Left cardiac atrium (tissue), 4 donors: ENCODE measurements at places on chromosomes 11 and 22.

GRCh38 chr11:118001494-118001971 lies 15.3 kb downstream of the IL10RA start:
- DNase-seq: no peak

DNA sequence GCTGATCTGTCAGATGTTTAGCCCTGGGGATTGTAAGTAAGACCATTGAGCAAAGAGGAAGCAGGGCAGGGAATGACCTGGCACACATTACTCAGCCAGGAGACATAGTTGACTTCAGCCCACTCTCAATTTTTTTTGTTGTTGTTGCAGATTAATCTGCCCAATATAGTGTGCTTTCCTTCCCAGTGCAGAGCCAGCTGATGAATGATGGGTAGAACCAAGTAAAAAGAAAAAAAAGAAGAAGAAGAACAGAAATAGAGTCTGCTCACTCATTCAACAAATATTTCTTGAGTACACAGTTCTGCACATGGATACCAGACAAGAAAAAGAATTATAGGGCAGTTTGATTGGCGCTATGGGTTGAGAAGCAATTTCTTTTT lies 292.7 kb downstream of the ETS1 start:
- no peak for DNase-seq

DNA sequence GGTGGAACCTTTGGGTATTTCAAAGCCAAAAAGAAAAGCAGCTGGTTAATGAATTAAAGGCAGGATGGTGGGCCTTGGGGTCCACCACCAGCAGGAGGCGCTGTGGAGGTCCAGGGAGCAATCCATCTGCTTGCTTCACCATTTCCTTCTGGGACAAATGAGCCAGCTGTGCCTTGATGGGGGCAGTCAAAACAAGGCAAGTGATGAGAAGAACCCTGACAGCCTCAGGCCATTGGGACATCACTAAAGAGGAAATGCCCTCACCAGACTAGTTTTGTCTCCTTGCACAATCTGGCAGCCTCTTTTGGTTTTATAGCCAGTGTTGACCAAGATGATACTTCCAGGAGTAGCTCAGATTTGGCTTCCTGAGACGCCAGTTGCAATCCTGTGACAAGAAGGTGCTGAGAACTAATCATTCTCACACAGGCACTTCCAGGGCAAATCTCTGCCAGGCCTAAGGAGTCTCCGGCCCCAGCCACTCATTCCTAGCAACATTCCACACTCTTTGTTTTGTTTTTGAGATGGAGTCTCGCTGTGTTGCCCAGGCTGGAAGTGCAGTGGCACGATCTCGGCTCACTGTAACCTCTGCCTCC lies 38.2 kb upstream of the WEE1 start:
- DNase-seq: peak; percentile 86

DNA sequence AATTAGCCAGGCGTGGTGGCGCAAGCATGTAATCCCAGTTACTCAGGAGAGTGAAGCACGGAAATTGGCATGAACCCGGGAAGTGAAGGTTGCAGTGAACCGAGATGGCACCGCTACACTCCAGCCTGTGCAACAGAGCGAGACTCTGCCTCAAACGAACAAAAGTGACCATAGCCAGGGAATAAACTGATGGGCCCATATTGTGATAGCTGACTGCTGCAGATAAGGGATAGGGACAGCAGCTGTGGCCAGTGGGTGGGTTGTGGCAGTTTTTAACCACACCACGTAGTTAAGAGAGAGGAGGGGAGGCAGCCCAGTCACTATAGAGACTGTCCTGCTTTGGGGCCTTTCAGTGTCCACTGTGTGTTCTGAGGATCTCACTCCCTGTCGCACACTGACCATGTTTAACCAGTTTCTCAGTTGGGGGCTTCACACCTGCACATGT lies 58.9 kb downstream of the PISD start:
- DNase-seq: no peak

GRCh38 chr11:96869207-96869606 lies 479.4 kb downstream of the JRKL start:
- DNase-seq: no peak

GRCh38 chr11:32658639-32659406 lies 75.2 kb downstream of the EIF3M start:
- no peak for DNase-seq

DNA sequence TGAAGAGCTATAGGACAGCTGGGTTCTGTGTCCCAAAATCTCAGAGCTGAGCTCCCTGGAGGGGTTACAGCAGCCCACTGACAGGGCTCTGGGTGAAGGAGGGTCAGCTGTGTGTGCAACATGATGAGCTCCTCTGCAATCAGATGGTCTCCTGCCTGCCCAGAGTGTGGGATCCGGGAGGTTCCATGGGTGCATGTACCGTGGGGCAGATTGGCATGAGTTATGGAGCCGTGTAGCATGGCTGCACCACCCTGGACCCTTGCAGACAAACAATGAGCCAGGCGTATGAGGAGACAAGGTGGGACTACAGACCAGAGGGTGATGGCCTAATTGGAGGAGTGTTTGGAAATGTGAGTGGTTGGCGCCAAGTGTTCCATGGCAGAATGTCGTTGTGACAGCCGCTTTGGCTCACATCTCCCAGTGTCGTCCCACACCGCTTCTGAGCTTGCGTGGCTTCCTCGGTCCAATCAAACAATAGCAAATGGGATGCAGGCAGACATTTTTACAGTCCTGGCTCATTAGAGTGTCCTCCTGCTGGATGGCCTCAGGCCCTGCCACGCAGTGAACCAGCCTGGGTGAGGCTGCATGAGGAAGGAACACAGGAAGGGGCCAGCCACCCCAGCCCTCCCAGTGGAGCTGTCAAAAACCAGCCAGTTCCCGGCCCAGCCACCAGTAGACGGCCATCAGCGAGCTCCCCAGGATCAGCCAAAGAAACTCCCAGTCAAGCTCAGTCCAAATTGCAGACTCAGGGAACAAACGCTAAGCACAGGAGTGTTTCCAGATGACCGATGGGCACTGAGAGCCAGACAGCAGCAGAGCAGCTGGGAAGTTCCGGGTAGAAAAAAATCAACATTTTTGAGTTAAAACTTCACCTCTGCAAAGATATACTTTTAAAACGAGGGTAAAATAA lies 1066.9 kb downstream of the BRD1 start:
- DNase-seq: no peak

- DNase-seq: no peak
These were observed 113.8 kb downstream of the CADM1 start for GRCh38 chr11:115390441-115390840.

GRCh38 chr11:28699701-28700100 lies 591.5 kb downstream of the METTL15 start:
- no peak for DNase-seq

DNA sequence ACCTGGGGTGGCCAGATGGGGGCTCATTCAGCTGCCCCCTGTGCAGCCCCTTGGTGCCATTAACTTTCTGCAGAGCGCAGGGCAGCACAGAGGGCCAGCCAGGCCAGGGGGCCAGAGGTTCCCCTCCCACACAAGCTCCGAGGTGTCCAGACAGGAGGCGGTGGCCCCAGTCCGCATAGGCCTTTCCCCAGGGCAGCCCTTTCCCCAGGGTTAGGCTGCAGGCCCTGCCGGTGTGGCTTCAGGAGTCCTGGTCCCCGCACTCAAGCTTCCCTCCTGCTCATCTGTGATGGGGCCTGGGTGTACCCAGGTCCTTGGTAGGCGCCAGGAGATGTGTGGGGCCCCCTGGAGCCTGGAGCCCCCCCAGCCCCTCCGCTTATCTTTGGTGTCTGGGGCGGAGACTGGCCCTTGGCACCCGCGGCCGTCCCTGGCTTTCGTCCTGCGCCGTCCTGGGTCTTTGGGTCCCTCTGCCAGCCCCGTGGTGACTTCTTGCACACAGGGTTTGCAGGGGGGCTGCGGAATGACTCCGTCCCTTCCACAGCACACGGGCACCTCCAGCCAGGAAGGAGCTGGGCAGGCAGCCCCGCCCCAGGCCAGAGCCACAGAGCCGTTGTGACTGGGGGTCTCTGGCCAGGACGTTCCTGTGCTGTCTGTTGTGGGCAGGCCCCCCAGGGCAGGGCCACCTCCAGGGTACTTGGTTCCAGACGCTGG lies 8.9 kb downstream of the BRSK2 start:
- peak; percentile 10 for DNase-seq

DNA sequence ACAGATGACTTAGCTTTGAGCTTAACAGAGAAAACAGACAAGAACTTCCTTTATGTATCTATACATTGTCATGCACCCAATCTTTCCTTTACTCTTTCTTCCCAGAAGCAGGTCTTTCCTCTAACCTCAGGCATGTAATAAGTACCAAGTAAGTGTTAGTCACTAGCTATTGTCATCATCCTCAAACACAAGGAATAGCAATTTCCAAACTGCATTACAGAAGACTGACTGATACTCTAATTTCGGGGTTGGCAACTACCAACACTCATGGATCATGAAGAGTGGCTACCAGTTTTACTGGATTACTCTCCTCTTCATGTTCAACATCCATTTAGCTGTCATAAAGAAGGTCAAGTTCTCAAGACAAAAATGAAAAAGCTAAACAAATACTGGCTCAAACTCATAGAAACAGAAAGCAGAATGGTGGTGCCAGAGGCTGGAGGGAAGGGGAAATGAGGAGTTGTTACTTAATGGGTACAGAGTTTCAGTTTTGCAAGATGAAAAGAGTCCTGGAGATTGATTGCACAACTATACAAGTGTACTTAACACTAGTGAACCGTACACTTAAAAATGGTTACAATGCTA lies 111.6 kb downstream of the SIK3 start:
- DNase-seq: no peak

DNA sequence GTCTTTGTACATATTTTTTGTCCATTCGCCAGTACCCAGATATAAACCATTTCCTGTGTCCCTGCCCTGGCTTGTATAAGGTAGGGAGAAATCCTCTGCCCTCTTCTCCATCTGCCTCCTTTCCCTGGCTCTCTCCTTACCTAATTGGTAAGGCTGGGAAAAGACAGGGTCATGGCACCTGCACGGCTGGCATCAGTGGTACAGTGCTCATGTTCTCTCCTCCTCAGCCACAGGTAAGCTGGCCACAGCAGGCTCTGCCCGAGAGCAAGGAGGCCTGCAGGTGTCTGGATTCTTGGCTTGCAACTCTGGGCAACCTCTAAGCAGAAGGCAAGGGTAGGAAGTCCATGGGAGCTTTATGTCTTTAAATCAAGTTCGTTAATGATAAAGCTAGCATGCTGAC lies 419.9 kb downstream of the BUD13 start:
- DNase-seq: no peak

- no peak for DNase-seq
These were observed 55.5 kb downstream of the FAM83F start for GRCh38 chr22:40050258-40050657.

DNA sequence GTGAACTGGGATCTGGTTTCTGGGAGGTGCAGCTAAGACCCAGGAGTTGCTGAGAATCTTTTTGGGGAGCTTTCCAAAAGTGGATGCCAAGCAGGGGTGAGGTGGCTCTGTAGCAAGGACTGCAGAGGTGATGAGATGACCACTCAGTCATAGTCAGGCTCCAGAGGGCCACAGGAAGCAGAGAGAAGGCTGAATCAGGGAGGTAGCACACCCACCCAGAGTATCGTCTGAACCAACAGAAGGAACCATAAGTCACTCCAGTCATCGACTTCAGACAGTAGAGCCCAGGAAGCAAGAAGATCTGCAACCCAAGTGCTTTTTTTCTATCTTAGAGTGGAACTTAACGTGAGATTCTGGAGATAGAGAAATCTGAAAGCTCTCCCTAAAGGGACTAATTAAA lies 335.7 kb upstream of the MPPED2 start:
- no peak for DNase-seq

DNA sequence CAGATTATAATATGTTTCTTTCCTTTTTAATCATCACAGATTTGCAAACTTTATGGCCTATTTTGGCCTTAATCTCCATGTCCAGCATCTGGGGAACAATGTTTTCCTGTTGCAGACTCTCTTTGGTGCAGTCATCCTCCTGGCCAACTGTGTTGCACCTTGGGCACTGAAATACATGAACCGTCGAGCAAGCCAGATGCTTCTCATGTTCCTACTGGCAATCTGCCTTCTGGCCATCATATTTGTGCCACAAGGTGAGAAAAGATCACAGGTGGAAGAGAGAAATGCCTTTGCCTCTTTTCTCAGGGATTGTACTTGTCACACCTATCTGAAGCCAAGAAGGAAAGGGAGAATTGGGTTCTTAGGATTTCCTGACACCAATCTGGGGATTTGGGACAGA lies 36.9 kb downstream of the SLC22A9 start:
- DNase-seq: no peak

- DNase-seq: no peak
These were observed 83.5 kb upstream of the FAT3 start for GRCh38 chr11:92141159-92141558.

DNA sequence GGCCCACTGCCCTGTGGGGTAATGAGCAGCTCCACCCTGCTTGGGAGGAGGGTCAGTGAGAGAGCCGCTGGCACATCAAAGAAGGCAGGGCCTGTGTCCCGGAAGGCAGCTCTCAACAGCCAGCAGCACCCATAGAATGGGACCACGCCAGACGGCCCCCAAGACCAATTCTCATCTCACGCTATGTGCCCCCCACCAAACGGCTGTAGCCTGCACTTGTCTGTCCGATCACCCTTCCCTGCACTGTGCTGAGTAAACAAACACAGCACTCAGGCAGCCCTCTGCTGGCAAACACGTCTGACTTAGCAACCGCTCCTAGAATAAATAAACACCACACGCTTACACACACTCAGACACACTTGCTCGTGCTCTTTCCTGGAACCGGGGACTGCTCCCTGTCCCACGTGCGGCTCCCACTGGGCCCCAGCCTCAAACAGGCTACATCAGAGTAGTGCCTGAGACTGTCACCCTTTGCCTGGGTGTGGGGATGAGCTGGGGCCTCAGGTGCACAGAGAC lies 53.2 kb upstream of the CDON start:
- peak; percentile 82 for DNase-seq

DNA sequence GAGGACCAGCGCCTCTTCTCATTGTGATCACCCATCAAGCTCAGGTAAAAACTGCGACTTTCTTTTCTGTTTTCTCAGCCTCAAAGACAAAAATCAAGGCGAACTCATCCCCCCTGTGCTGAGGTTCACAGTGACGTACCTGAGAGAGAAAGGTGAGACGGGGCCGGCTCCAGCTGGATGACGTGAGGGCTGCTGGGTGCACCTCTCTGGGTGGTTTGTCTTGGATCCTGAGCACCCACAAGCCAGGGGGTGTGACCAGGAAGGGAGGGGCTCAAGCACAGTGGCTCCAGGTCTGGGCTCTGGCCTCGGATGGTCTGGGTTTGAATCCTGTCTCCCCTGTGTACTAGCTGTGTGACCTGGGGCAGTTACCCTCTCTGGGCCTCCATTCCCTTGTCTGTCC lies 92.8 kb downstream of the ARHGAP8 start:
- no peak for DNase-seq

GRCh38 chr11:97638641-97639224 lies 1248.9 kb downstream of the JRKL start:
- no peak for DNase-seq

- no peak for DNase-seq
These were observed 75.4 kb upstream of the RCN1 start for GRCh38 chr11:32015427-32015826.

DNA sequence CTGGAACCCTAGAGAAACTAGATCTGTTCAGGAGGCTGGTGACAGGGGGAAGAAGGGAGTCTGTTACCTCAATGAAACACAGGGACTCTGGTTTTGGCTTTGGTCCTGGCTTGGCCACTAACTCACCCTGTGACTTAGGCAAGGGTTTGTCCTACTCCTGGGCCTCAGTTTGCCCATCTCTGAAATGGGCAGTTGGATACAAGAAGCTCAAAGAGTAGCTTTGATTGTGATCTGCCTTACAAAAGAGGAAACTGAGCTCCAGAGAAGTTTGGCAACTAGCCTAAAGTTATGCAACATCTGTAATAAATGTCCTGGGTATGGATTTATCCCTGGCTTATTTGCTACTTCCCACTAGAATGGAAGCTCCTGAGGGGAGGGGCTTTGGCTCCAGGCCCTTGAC lies 24.0 kb upstream of the LMO1 start:
- no peak for DNase-seq
